ENCODE measurements at places on chromosomes 16 and 17.
A peak's percentile ranks its signal among the peaks of the same experiment; 100 is the strongest.

- peak; percentile 2 for DNase-seq
Observed at GRCh38 chr16:64455275-64455674, 666.6 kb downstream of the CDH11 start.

GRCh38 chr16:82991966-82992675, 365.4 kb downstream of the CDH13 start:
- no peak for DNase-seq

GRCh38 chr17:69082696-69083095, 22.0 kb upstream of the ABCA9 start:
- no peak for DNase-seq

DNA sequence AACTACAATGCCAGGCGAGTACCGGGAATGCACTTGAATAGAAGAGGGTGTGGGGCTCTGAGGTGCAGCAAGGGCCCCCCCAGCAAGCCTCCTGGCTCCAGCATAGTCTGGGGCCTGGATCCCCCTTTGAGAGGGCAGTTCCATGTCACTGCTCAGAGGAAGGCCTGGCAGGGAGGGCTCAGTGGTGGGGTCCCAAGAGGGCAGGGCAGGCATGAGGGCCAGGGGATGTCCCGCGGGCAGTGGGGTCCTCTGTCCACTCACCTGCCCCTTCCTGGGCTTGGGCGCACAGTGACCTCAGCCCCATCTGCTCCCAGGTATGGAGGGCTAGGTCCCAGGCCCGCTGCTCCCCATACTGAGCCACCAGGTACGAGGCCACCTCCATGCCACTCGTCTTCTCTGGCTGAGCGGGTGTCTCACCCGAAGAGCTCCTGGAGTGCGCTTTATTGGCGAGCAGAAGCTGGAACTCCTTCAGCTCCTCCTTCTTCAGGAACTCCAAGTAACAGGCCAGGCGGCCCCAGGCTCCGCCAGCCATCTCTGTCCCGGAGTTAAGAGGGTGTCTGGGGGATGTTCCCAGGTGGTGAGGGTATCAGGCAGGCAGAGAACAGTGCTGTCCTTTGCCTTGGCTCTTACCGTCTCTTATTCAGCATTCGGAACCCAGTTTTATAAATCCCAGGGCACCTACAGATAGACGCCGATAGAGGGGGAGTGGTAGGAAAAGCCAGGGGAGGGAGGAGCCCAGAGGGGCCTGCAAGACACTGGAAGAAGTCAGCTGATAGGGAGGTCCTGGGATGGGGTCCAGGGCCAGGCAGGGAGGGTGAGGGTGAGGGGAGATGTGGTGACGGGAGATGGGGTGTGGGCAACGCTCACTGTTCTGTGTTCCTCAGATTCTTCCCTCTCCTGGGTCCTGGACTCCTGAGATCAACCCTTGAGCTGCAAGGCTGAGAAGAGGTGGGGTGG, 605 bp downstream of the NLRP1 start:
- DNase-seq, result no peak

DNA sequence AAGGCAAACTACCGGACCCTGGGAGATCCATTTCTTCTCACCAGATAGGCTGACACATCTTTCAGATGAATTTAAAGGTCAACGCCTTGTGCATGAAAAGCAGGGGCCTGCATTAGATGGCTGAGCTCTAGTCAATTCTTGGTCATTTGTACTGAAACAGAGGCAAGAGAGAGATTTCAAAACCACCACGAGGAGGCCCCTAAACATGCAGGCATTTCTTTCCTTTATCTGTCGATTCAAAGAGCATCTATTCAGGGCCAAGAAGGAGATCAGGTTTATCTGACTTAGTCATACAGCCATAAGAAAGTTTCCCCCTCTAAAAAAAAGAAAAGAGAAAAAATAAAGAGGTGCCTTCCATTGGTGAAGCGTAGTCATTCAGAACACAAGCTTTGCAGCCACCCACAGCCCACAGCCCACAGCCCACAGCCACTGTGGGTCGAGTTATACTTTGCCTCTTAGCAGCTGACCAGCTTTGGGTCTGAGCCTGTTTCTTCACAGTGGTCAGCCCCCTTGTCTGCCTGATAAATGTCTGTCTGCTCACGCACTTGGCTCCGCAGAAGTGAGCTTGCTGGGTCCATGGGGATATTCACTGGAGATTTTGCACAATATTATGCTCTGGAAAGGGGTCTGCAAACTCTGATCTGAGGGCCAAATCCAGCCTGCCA, 207.5 kb downstream of the CDH13 start:
- no peak for DNase-seq

Data from cerebellar cortex (tissue), 1 donor.